ENCODE measurements at places on chromosomes 3 and 15.

GRCh38 chr15:36738817-36739216 lies 159.4 kb downstream of the CDIN1 start:
- no peak for DNase-seq

GRCh38 chr15:74776821-74777768 lies 4.8 kb upstream of the CSK start:
- no peak for DNase-seq

DNA sequence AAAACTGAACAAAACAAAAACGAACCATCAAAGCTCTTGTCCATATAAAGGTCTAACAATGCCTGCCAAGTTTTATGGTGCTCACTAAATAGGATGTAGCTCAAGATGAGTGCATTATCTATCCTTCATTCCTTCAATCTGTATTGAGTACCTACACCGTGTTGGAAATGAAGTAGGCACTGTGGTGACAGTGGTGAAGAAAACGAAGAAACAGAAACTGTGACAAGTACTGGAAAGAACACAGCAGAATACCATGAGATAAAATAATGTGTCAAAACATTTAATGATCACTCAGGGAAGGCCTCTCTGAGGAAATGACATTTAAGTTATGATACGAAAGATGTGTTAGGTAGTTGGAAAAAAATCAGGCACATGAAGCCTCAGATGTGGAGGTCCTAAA lies 36.2 kb downstream of the CBLB start:
- DNase-seq = no peak

- DNase-seq = no peak
Observed at GRCh38 chr3:17908399-17909191, 166.2 kb upstream of the TBC1D5 start.

DNA sequence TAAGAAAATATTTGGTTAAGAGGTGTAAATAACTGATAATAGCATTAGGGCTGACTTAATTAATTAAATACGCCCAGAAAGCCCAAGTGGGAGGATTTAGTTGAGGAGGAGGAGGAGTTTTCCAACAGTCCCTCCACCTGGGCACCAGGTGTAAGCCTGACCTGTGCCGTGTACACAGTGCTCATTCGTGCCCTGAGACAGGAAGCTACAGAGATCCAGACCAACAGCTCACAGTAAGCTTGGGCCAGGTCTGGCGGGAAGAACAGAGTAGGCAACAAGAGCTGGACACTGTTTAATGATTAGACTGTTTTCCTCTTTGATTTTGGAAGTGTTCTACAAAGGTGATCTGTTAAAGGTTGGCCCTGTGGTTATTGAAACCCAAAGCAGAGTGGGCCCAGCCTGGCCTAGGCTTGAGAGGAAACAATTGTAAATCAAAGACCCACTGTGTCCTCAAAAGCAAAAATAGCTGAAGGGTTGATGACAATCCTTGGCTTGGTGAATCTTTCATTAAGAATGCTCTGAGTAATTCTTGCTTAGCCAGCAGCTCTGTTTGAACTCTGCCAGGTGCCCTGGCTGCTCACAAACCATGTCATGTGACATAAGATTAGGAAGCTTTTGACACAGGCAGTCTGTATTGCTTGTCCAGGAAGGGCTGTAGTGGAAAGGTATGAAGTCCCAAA lies 13.8 kb downstream of the SQOR start:
- peak; percentile 78 for DNase-seq

DNA sequence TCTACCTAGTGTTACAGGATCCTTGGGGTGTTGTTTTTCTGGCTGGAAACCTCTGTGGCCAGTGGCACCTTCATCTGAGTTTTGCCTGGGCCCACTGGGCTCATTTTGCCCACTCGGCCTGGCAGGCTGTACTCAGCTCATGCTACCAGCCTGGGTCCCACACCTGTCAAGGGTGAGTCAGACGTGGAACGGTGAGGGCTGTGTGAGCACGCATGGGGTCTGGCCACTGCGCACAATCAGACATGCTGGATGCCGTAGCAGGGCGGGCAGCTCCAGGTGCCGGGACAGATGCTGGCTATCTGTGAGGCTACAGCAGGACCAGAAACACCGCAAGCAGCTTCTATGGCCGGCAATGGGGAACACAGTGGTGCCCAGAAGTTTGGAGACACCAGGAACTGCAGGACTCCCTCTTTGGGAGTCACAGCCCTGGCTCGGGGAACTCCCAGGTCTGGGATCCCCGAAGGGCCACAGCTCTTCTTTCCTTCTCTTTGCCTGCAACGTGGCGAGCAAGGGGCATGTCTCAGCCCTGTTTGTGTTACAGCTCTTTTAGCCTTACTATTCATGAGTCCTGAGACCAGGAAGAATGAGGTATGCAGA lies 35.9 kb upstream of the DNAJC13 start:
- no peak for DNase-seq

DNA sequence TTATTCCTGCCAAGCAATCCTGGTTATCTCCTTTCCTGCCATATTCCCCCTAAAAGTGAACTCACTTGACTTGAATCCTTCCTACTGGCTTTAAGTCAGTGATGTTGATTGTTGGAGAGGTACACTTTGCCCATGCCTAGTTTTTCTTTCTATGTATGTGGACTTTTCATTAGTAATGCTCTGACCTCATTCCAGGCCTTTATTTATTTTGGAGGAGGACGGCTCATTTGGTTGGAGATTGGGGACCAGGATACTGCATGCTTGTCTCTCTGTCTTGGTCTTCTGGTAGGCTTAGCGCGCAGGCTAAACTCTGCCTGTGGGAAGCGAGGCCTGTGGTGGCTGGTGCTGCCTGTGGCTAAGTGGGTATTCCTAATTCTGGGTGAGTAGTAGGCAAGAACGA lies 29.1 kb upstream of the MTMR10 start:
- DNase-seq = no peak

DNA sequence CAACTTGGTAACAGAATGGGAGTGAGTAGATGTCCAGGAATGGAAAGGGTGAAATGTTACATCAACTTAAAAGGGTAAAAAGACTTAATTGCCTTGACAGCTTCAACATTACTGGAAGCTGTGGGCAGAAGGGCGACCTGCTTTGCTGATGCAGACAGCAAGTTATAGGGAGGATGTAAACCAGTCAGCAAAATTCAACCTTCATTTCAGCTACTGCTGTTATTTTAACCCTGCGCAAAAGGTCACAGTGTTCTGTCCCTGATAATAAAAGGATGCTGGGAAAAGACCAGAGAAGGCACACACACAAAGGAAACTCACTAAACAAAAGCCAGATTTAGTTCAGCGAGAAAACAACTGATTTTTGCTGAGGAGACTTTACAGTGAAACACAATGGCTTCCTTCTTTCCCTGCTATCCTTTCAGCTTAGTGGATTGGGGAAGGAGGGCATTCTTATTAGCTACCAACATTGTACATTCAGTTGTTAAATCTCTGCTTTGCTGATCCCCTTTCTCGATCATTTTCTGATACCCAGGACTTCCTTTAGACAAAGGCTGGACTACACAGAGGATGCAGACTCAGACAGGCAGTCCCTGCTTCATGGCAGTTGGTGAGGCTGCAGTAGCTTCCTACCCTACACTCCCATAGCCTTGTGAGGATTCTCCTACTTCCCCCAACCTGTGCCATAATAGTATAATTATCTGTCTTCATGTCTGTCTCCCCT lies 62.0 kb downstream of the P3H2 start:
- DNase-seq = no peak

GRCh38 chr3:105526360-105527111 lies 159.8 kb downstream of the ALCAM start:
- DNase-seq = no peak

- no peak for DNase-seq
Observed at GRCh38 chr3:87793337-87793877, 265.4 kb downstream of the CGGBP1 start.

GRCh38 chr3:66577426-66578203 lies 76.8 kb upstream of the LRIG1 start:
- DNase-seq = no peak

- DNase-seq = no peak
Observed at GRCh38 chr15:38202361-38202760, 50.3 kb upstream of the SPRED1 start.

GRCh38 chr3:136979204-136979603 lies 21.4 kb downstream of the IL20RB start:
- no peak for DNase-seq

DNA sequence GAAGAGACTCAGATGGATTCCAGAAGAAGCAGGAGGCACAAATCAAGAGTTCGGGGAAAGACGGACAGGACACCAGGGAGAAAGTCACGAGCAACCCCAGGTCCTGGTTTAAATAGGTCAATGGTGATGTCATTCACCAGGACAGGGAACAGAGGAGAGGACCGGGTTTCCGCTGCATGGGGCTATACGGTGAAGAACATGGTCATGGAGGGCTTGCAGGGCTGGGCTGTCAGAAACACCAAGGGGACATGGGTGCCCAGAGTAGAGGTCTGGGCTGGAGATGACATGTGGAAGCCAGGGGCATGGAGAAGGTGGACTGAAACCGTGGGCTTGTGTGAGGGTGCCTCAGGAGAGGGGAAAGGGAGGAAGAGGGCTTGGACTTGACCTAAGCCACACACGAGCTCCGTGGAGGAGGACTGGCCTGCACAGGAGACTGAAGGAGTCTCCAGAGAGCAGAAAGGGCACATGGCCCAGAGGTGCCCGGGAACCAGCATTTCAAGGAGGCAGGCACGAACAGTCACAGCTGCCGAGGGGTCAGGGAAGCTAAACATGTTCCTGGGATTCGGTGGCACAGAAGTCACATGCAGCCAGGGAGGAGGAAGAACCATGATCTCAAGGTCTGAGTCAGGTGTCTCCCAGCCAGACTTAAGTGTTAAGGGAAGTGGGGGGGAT lies 54.2 kb upstream of the RPL32 start:
- DNase-seq = no peak

DNA sequence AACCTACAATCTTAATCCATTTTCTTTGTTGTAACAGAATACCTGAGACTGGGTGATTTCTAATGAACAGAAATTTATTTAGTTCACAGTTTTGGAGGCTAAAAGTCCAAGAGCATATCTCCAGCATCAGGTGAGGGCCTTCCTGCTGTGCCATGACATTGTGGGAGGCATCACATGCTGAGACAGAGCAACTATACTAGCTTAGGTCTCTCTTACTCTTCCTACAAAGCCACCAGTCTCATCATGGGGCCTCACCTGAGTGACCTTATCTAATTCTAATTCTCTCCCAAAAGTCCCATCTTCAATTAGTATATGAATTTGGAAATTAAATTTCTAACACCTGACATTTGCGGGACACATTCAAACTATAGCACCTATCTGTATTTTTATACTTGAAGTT lies 247.1 kb upstream of the MRPL3 start:
- no peak for DNase-seq

- no peak for DNase-seq
Observed at GRCh38 chr3:187966096-187966495, 187.9 kb upstream of the LPP start.

DNA sequence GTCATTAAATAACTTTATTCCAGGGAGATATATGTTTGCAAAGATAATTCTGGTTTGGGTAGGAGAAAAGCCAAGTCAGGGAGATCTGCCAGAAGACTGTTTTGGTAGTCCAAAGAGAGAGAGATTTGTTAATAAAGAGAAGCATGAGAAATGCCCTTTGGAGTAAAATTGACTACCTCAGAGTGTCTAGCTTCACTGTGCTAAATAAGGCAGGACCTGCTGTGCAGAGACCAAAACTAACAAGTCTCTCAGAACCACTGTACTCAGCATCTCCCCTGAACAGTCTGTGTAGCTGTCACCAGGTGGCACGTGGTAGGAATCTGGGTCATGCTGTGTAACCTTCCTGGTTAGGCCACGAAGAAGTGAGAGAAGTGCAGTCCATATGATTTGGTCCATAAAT lies 31.6 kb upstream of the SLC35G2 start:
- DNase-seq = no peak

GRCh38 chr3:124419303-124419702 lies 310.9 kb upstream of the UMPS start:
- DNase-seq = no peak

GRCh38 chr3:186283651-186284348 lies 78.2 kb downstream of the DGKG start:
- no peak for DNase-seq

DNA sequence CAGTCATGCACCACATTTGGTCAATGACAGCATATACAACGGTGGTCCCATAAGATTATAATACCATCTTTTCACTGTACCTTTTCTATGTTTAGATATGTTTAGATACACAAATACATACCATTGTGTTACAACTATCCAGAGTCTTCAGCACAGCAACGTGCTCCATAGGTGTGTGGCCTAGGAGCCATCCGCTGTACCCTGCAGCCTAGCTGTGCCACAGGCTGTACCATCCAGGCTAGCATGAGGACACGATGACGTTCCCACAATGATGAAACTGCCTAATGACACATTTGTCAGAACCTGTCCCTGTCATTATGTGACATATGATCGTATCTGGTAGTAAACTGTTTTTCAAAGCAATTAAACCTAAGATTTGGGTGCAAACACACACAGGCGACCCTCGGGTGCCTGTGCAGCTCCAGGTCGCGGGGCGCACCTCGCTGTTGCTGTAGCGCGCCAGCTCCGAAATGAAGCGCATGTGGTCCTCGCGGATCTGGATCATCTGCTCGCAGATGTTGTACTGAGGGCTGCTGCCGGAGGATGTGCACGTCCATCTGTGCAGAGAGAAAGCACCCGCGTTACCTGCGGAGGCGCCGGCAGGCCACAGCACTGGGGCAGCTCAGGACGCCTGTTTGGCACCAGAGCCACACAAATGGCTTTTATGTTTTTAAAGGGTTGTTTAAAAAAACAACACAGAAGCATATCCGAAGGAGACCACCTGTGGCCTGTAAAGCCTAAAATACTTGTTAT lies 48.2 kb downstream of the CYFIP1 start:
- no peak for DNase-seq

GRCh38 chr15:78092261-78093041 lies at the start of gene SH2D7:
SH2D7 (plus strand) TSS chr15:78092561; CDS start chr15:78092585, 24 bp downstream.
- DNase-seq = no peak

- DNase-seq = no peak
Observed at GRCh38 chr3:29775340-29775739, 494.5 kb downstream of the RBMS3 start.

DNA sequence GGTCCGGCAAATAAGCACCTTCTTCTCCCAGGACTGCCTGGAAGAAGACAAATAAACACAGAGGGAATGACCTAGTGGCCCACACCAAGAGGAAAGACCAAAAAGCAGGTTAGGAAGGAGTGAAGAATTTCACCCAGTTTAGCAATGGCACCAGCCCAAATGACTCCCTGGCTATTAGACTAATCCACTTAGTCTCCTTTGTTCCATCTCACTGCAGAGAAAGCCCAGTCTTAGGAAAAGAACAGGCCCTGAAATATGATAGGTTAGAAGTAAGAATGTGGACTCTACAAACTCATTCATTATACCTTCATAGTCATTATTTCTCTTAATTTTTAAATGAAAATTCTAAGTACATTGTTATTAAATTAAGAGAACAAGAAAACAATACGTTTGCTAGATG lies 23.2 kb downstream of the SERPINI2 start:
- DNase-seq = no peak

GRCh38 chr3:141646760-141647561 lies 91.1 kb upstream of the RNF7 start:
- peak; percentile 56 for DNase-seq

- peak; percentile 4 for DNase-seq
Observed at GRCh38 chr3:127961963-127962362, 46.9 kb downstream of the KBTBD12 start.

Measured in ACHN (cell line).